ENCODE measurements at places on chromosomes 5 and 9.

- no peak for DNase-seq
Observed at GRCh38 chr5:91584352-91584751, 201.2 kb upstream of the ARRDC3 start.

- no peak for DNase-seq
Observed at GRCh38 chr9:112059145-112059965, 115.7 kb downstream of the SUSD1 start.

GRCh38 chr9:30058463-30058862 is 2326.0 kb upstream of the ACO1 start:
- DNase-seq: no peak

DNA sequence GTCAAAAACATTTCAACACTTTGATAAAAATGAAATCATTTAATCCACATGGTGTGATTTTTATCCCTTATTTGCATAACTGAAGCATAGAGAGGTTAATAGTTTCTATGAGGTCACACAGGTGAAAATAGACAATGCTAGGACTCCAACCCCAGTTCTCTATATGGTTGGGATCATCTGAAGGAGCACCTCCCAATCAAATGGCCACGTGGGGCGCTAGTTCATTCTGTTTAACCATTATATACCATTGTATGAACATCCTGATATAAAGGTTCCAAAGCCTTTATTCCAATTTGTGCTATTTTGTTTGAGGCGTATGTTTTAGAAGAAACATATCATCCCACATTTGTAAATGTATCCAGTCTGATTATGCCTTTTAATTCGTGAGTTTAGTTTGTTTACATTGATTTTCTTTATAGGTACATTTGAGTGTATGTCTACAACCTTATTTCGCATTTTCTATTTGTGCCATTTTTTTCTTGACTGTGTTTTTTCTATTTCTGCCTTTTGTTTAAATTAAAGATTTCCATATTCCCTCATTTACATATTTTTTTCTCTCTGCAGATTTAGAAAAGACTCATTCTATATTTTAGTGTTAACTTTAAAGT is 1092.0 kb downstream of the MAT2B start:
- no peak for DNase-seq

- no peak for DNase-seq
Observed at GRCh38 chr5:153770066-153770465, 268.6 kb downstream of the FAM114A2 start.
